ENCODE measurements at places on chromosomes 16 and 17. TPM values are rescaled to one million over a fixed set of nuclear protein-coding genes. Genes with fewer than 3 reads are reported as not detected.
A peak's percentile ranks its signal among the peaks of the same experiment; 100 is the strongest.

GRCh38 chr17:65018610-65019316 lies 37.8 kb downstream of the GNA13 start:
- no peak for DNase-seq

GRCh38 chr17:77942112-77942988 lies 16.2 kb upstream of the TNRC6C start:
- no peak for DNase-seq

DNA sequence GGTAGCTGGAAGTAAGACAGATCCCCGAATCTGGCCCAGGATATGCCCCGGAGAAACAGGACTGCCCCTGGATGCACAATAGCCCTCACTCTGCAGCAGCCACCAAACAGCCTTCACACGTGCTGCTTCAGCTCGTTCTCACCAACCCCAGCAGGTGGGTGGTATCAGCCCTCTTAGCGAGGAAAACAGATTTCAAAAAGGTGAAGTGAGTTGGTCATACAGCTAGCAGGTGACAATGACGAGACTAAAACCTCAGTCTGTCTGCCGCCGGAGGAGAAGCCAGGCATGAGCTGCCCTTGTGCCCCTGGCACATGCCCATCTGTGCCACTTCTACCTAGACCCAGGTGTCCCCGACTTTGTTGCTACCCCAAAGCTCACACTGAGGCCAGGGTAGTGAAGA lies 92.4 kb downstream of the YPEL2 start:
- DNase-seq = no peak

GRCh38 chr17:44992242-44992939 lies 24.3 kb upstream of the C1QL1 start:
- no peak for DNase-seq

GRCh38 chr17:79304884-79305283 lies 230.3 kb downstream of the ENGASE start:
- DNase-seq = no peak

DNA sequence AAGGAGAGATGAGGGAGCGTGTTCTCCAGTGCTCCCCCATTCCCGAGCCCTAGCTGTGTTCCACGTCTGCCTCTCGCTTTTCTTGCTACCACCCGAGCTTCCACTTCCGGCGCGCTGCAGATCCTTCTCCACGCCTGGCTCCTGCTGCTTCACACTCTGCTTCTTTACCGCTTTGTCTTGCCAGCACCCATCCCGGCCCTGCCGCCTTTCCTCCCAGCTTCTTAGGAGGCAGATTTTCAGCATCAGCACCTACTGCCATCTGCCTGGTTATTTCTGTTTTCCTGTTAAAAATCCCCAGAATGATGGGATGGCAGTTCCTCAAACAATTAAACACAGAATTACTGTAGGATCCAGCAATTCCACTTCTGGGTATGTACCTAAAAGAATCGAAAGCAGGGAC lies 64.7 kb downstream of the ELAC2 start:
- no peak for DNase-seq

DNA sequence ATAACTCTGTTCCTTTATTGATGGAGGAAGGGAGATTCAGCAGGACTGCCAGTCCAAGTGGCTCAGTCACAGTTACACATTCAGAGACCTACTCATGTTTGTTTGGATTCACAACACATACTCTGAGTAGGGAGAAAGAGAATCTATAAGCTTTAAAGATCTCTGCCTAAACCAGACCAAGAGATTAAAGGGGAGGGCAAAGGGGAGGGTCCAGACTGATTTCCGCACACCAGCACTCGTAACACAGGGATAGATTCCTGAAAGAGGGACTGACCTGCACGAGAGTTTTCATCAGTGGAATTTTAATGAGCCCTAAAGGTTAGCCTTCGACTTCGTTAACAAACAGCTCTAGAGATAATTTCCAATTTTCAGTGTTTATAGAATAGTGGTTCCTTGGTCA lies 71.7 kb upstream of the PMFBP1 start:
- DNase-seq = no peak

- DNase-seq = no peak
These were observed 31.2 kb downstream of the LYRM9 start for GRCh38 chr17:27862004-27862403.

Gene OTOP3
- not detected for polyA plus RNA-seq

- no peak for DNase-seq
These were observed 113.8 kb downstream of the SOCS1 start for GRCh38 chr16:11142261-11142630.

GRCh38 chr17:40349895-40350688 lies 14.4 kb downstream of the GJD3 start:
- DNase-seq = peak; percentile 90

DNA sequence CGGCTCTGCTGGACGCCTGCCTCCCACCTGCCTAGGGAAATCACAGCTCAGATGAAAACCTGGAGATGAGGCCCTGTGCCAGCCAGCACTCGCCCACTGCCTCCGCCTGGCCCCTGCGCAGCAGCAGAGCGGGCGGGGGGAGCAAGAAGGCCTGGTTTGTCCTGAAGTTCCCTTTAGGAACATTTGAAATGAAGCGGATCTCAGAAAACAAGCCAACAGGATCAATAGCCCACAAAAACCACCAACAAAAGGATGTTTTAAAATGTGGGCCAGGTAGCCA lies 48.0 kb downstream of the RBFOX3 start:
- peak; percentile 34 for DNase-seq

GRCh38 chr17:39688945-39689344 lies 1.1 kb upstream of the PGAP3 start:
- peak; percentile 9 for DNase-seq

Gene WNT9B
- 1.9 TPM for polyA plus RNA-seq

DNA sequence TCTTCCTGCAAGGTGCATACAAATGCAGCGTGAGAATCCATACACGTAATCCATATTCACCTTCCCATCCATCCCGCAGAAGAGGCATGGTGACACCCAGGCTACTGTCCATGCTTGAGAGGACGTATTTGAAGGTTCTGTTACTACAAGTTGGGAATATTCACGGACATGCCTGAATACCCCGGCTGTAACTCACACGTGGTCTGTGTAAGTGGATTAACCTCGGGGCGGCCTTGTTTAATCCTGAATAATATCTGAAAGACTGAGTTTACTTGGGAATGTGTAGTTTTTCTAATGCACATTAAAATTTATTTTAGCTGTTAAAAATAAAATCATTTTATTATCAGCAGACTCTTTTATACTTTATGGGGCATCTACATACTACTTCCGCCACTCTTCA lies 13.1 kb downstream of the CPSF4L start:
- DNase-seq = no peak

- no peak for DNase-seq
These were observed 163.5 kb upstream of the ZNF267 start for GRCh38 chr16:31710134-31710533.

DNA sequence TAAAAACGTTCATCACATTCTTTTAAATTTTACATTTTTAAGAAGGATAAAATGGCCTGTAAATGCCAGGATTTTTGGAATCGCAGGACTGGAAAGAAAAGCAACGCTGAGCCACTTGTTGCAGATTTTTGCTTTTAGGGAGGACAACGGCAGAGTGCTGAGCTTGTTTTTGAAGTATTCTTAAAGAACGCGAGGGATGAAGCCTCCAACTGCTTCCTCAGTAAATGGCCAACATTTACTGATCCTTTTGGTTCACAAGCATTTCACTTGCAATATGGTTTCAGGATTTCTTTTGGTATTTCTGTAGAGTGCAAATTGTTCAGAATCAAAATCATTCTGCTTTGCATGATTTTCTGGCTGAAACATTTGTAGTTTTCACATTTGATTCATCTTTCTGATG lies 2.8 kb upstream of the KRT23 start:
- no peak for DNase-seq

Gene IRX5
- 3.7 TPM for polyA plus RNA-seq

Gene MINK1
- polyA plus RNA-seq = 21.2 TPM

- DNase-seq = no peak
These were observed 75.7 kb upstream of the DNAH17 start for GRCh38 chr17:78652913-78653312.

Gene SLC22A31
- 0.47 TPM for polyA plus RNA-seq

GRCh38 chr17:73584049-73584448 lies 60.2 kb downstream of the SDK2 start:
- DNase-seq = no peak

DNA sequence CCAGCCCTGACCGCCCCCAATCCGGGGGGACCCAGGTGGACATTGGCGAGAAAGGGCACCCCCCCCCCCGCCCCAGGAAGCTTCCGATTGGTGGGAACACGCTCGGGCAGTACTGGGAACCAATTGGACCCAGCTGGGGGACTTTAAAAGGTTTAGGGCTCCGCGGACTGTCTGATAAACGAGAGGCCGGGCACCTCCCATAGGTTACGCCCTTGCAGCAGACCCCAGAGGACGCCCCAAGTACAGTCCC lies 245 bp downstream of the TMEM256 start:
- no peak for DNase-seq

DNA sequence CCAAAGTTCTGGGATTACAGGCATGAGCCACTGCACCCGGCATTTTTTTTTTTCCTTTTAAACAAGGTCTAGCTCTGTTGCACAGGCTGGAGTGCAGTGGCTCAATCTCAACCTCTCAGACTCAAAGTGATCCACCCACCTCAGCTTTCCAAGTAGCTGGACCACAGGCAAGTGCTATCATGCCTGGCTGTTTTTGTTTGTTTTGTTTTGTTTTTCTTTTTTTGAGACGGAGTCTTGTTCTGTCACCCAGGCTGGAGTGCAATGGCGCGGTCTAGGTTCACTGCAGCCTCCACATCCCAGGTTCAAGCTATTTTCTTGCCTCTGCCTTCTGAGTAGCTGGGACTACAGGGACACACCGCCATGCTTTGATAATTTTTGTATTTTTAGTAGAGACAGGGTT lies 19.1 kb upstream of the ZC3H7A start:
- DNase-seq = no peak

Gene HEATR3
- 8.9 TPM for polyA plus RNA-seq

Gene MAPT
- polyA plus RNA-seq = 15.4 TPM

Gene SGCA
- 5.5 TPM for polyA plus RNA-seq

GRCh38 chr17:50152736-50153135 lies 2.3 kb upstream of the PPP1R9B start:
- no peak for DNase-seq

Gene UNC13D
- polyA plus RNA-seq = 3.8 TPM

- DNase-seq = no peak
These were observed 25.8 kb downstream of the USP10 start for GRCh38 chr16:84725481-84726078.

All from kidney (tissue), 22 donors.